Colonic mucosa (tissue), 4 donors: ENCODE measurements at places on chromosomes 3 and 15. TPM values are rescaled to one million over a fixed set of nuclear protein-coding genes. Genes with fewer than 3 reads are reported as not detected.

DNA sequence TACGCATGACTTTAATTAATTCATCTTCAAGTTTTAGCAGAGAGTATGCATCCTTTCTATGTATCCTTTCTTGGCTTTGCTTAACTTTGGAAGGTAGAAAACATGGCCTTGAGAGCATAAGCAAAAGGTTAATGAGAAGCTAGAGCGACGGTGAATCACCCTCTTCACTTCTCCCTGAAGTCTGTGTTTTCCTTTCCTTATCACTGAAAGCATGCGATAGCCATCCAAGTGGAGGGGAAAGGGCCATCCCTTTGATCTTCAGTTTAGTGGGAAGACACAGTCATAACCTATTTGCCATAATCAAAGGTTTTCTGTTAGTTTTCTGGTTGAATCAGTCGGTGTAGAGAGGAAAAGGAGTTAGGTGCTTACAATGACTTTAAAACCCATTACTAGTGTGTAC lies 354.0 kb upstream of the ROBO2 start:
- H3K27ac ChIP-seq = no peak overlapping the region
- no peaks in the 10 kb centered on the region for H3K36me3 ChIP-seq
- no peaks in the 10 kb centered on the region for H3K4me1 ChIP-seq

DNA sequence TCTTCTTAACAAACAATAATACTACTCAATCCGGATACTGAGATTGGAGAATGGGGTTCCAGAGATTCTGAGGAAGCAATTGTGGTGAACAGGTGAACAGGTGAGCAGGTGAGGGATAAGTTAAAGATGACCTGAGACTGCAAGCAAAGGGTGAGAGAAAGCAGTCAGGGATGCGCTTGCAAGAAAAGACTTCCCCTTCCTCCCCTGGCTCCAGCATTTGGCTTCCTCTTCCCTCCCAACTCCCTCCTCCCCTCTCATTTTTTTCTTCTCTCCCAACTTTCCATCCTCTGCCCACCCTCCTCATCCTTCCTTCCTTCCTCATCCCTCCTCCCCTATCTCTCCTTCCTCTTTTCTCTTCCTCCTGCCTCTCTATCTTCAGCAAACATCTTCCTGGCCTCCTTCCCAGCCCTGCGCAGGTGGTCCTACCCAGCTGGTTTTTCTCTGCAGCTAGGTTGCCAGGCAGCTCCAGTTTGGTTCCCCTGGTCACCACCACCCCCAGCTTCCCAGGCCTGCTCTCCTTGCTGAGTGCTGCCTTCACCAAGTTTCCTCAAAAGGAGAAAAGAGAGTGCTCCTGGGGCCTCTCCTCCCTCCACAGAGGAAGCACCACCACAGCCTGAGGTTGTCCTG lies 10.4 kb upstream of the VIPR1 start:
- H3K27me3 ChIP-seq = no peaks in the 10 kb centered on the region
- H3K4me3 ChIP-seq = no peak overlapping the region
- H3K36me3 ChIP-seq = no peaks in the 10 kb centered on the region
- H3K4me1 ChIP-seq = peaks cover 3% of the 10 kb centered on the region
- peak; percentile 16 for DNase-seq
- no peak overlapping the region for H3K27ac ChIP-seq

The LARP6 gene
- total RNA-seq = 0.49 TPM

The STRA6 gene
- total RNA-seq = not detected

DNA sequence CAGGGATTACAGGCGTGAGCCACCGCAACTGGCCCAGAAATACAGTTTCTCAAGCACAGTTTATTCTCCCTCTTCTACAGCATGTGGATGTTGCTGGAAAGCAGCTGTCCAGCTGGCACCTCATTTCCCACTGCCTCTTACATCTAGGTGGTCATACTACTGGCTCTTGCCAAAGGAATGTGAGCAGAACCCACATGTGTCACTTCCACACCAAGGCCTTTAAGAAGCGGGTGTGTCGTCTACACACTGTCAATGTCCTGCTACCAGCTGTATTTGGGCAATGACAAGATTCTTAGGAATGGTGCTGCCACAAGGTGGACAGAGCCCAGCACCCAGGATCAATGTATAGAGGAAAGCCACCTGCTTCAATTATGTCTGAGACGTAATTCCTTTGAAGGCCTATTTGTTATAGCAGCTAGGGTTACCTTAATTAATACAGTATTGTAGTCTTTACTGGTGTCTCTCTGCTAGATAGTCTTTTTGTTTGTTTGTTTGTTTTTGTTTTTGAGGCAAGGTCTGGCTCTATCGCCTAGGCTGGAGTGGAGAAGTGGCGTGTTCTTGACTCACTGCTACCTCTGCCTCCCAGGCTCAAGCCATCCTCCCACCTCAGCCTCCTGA lies 15.1 kb upstream of the RAB7A start:
- no peaks in the 10 kb centered on the region for H3K36me3 ChIP-seq
- no peaks in the 10 kb centered on the region for H3K4me1 ChIP-seq
- no peak for DNase-seq
- H3K4me3 ChIP-seq = no peak overlapping the region

GRCh38 chr15:26197719-26198118 lies 334.6 kb upstream of the ATP10A start:
- no peaks in the 10 kb centered on the region for H3K27me3 ChIP-seq
- H3K4me1 ChIP-seq = no peaks in the 10 kb centered on the region
- no peak overlapping the region for H3K27ac ChIP-seq
- H3K4me3 ChIP-seq = no peak overlapping the region

The PRSS50 gene
- total RNA-seq = not detected
